ENCODE measurements at places on chromosomes 6 and 20. TPM values are rescaled to one million over a fixed set of nuclear protein-coding genes. Genes with fewer than 3 reads are reported as not detected.

CEP57L1 gene
- polyA plus RNA-seq, result 3.9 TPM

GRCh38 chr6:21824431-21825177 lies 231.1 kb downstream of the SOX4 start:
- no peak overlapping the region for H3K4me3 ChIP-seq
- H3K36me3 ChIP-seq, result no peaks in the 10 kb centered on the region
- H3K27ac ChIP-seq, result no peak overlapping the region
- no peak for DNase-seq

DNA sequence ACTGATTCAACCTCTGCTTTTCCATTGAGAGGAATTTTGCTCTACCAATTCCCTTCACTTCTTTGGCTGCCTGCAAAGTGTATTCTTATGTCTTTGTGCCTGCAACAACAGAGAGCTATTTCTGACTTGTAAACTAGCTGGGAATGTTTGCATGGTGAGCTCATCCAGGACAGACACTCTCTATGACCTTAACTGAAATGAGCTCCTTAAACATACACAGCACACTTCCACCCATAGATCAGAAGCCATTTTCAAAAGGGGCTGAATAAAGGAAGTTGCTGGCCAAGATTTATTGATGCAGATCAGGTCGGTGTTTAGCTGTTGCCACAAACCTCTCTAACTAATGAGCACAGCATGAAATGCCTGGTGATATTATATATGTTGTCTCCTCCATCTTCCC lies 377.7 kb downstream of the BTBD9 start:
- no peak overlapping the region for H3K4me3 ChIP-seq
- DNase-seq, result no peak
- no peak overlapping the region for H3K27ac ChIP-seq
- no peaks in the 10 kb centered on the region for H3K4me1 ChIP-seq
- H3K27me3 ChIP-seq, result no peaks in the 10 kb centered on the region

GRCh38 chr6:28282926-28283325 lies 1.6 kb downstream of the PGBD1 start:
- no peaks in the 10 kb centered on the region for H3K36me3 ChIP-seq
- DNase-seq, result no peak
- no peak overlapping the region for H3K27ac ChIP-seq
- peaks cover 15% of the 10 kb centered on the region for H3K4me1 ChIP-seq

SLC17A3 gene
- polyA plus RNA-seq, result not detected

NOTCH4 gene
- 5.2 TPM for polyA plus RNA-seq

- DNase-seq, result no peak
- H3K4me3 ChIP-seq, result no peak overlapping the region
- H3K27ac ChIP-seq, result no peak overlapping the region
- no peaks in the 10 kb centered on the region for H3K4me1 ChIP-seq
Measured at GRCh38 chr20:17698384-17698783, 1.4 kb upstream of the BANF2 start.

DNA sequence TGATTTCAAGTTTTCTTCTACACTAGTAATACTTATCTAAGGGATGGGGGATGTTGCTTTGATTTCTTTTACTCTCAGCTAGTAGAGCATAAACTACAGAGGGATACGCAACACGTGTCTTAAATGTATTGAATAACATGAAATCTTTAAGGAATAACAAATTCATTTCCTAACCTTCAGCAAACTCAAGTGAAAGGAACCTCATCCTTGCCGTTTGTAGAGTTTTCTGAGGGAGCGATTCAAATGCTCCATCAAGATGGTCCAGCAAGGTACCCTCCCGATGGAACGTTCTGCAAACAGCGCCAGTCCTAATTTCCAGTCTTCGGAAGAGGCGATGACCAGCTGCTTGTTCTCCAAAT lies 95.4 kb upstream of the RIN2 start:
- DNase-seq, result no peak
- peaks cover 10% of the 10 kb centered on the region for H3K4me1 ChIP-seq
- no peak overlapping the region for H3K4me3 ChIP-seq
- no peaks in the 10 kb centered on the region for H3K27me3 ChIP-seq

BHLHE23 gene
- not detected for polyA plus RNA-seq

GRCh38 chr20:49482621-49483017 lies at the start of gene KCNB1:
Gene KCNB1, minus strand, starts transcription at chr20:49482668. Its CDS starts 188 bp downstream, at chr20:49482480.
- no peak for DNase-seq
- H3K27ac ChIP-seq, result no peak within 1 kb of the TSS
- H3K4me3 ChIP-seq, result no peak within 1 kb of the TSS
- H3K4me1 ChIP-seq, result no peaks in the 10 kb centered on the region
- H3K36me3 ChIP-seq, result no peaks in the 10 kb centered on the region

GRCh38 chr6:165013701-165014100 lies 295.7 kb downstream of the C6orf118 start:
- H3K27ac ChIP-seq, result no peak overlapping the region
- no peaks in the 10 kb centered on the region for H3K36me3 ChIP-seq
- DNase-seq, result no peak
- no peaks in the 10 kb centered on the region for H3K27me3 ChIP-seq
- H3K4me3 ChIP-seq, result no peak overlapping the region
- no peaks in the 10 kb centered on the region for H3K4me1 ChIP-seq

OR2B2 gene
- not detected for polyA plus RNA-seq

WASF1 gene
- 0.79 TPM for polyA plus RNA-seq

GRCh38 chr6:136525586-136526195 lies 24.5 kb downstream of the MAP7 start:
- H3K27me3 ChIP-seq, result no peaks in the 10 kb centered on the region
- no peak overlapping the region for H3K4me3 ChIP-seq
- no peaks in the 10 kb centered on the region for H3K36me3 ChIP-seq
- no peak for DNase-seq
- H3K4me1 ChIP-seq, result peaks cover 19% of the 10 kb centered on the region

DNA sequence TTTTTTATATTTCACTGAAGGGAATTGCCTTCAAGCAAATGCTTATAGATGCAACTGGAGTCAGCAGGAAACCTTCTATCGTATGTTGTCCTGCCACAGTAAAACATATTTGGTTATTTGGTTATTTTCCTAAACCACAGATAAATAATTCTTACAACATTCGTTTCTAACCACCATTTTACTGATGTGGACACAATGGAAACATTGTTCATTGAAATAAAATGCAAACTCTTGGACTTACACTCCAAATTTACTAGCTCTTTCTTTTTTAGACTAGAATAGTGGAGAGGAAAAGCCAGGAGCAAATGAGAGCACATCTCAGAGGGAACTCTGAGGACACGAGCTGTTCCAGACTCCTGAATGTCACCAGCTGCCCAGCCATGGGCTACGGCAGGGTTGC lies 114.8 kb downstream of the RPS12 start:
- H3K4me1 ChIP-seq, result no peaks in the 10 kb centered on the region
- H3K36me3 ChIP-seq, result no peaks in the 10 kb centered on the region
- no peaks in the 10 kb centered on the region for H3K27me3 ChIP-seq
- H3K27ac ChIP-seq, result no peak overlapping the region
- H3K4me3 ChIP-seq, result no peak overlapping the region
- no peak for DNase-seq

BACH2 gene
- polyA plus RNA-seq, result 0.09 TPM

DNA sequence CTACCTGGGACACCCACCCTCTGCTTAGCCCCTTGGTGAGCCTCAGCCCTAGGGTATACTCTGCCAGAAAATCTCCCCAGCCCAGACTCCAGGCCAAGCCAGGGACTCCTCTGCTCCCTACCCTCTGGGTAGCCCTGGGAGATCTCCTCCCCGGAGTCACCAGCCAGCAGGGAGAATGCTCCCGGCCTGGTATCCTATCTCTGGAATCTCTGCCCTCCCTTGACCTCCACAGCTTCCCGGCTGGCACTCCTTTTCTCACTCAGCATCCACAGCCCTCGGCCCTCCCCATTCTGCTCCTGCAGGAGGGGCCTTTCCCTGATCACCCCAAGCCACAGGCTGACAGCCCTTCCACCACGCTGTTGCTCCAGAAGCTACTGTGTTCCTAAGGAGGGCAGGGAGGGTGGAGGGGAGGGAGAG lies 22.6 kb downstream of the NOL4L start:
- H3K36me3 ChIP-seq, result no peaks in the 10 kb centered on the region
- no peak overlapping the region for H3K27ac ChIP-seq
- no peak for DNase-seq

ETV7 gene
- polyA plus RNA-seq, result 2.2 TPM

DNA sequence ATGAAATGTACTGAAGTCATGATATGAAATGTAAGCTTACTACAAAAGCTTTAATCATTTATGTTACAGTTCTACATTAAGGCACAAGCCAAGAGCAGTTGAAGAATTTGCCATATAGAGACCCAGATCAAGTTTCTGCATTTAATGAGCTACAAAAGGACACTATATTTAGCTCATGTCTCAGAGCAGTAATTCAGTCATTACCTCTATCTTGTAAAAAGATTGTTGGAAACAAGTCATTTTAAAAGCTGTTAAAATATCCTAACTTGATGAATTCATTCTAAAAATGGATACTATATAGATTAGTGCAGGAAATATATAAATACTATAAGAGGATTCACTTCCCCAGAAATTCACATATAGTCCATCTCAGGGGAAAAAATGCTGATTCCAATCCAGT lies 45.2 kb upstream of the RIPPLY2 start:
- DNase-seq, result no peak
- no peak overlapping the region for H3K4me3 ChIP-seq
- H3K4me1 ChIP-seq, result no peaks in the 10 kb centered on the region
- H3K27me3 ChIP-seq, result no peaks in the 10 kb centered on the region
- no peak overlapping the region for H3K27ac ChIP-seq

THBS2 gene
- 0.01 TPM for polyA plus RNA-seq

GRCh38 chr6:143060806-143061596 lies at the start of gene AIG1:
Gene AIG1, plus strand, starts transcription at chr6:143060889. Its CDS starts 37 bp downstream, at chr6:143060926.
- no peaks in the 10 kb centered on the region for H3K36me3 ChIP-seq

KCNK5 gene
- polyA plus RNA-seq, result 0.04 TPM

DNA sequence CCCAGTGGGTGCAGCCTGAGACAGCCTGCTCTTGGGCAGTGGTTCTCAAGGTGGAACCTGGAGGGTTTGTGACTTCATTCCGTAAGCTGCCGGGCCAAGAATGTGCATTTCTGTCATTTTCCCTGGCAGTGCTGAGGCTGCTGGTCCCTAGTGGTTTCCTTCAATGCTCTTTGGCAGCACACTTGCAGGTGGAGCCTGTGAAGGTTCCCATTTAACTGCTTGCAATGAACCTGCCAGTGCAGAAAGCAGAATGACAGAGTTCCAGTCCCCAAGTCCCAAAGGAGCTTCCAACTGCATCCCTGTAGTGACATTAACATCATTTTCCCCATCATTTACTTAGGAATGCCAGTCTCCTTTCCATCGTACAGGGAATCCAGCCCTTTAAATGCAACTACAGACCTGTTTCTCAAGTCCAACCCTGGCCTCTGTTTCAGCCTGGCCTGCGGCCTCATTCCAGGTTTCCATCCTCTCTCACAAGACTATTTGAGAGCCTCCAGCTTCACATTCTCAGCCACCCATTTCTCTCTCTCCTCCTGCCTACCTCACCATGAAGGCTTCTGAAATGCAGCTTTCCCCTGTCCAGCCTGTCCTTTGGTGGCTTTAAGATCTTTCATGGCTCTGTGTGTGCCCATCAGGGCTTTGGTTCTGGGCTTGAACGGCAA lies 149.7 kb upstream of the GGTLC1 start:
- no peaks in the 10 kb centered on the region for H3K36me3 ChIP-seq
- H3K27ac ChIP-seq, result no peak overlapping the region
- no peaks in the 10 kb centered on the region for H3K27me3 ChIP-seq
- H3K4me3 ChIP-seq, result no peak overlapping the region
- H3K4me1 ChIP-seq, result peaks cover 6% of the 10 kb centered on the region

DNA sequence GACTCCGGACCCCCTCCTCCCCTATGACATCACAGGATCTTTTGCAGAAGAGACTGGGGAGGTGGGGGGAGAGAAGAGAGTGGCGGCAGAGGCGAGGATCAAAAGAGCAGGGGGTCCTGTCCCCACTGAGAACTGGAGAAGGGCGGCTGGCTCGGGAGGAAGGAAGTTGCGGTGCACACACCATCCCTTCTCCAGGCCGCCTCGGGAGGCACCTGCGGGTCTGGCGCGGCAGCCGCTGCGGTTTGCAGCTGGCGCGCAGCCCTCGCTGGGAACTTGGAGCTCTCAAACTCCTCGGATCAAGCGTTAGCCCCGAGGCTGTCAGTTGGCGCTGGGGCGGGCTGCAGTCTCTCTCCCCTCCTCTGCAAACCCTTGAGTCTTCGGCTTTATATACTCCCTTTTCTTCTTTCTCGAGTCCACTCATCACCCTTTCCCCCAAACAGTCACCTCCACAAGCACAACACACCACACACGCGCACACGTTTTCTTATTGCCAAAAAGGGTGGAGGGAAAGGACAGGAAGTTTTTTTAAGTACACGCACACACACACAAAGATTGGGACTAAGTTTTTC lies 180.7 kb downstream of the TBXT start:
- no peak overlapping the region for H3K27ac ChIP-seq
- no peak for DNase-seq
- H3K4me1 ChIP-seq, result no peaks in the 10 kb centered on the region
- H3K4me3 ChIP-seq, result no peak overlapping the region
- no peaks in the 10 kb centered on the region for H3K36me3 ChIP-seq
- peaks cover 5% of the 10 kb centered on the region for H3K27me3 ChIP-seq

DDO gene
- 0.75 TPM for polyA plus RNA-seq

GRCh38 chr20:2751878-2752566 lies 48.4 kb downstream of the CPXM1 start:
- H3K27me3 ChIP-seq, result peaks cover 18% of the 10 kb centered on the region
- DNase-seq, result peak; percentile 30
- peaks cover 27% of the 10 kb centered on the region for H3K4me1 ChIP-seq
- H3K36me3 ChIP-seq, result no peaks in the 10 kb centered on the region

WFDC12 gene
- not detected for polyA plus RNA-seq

DNA sequence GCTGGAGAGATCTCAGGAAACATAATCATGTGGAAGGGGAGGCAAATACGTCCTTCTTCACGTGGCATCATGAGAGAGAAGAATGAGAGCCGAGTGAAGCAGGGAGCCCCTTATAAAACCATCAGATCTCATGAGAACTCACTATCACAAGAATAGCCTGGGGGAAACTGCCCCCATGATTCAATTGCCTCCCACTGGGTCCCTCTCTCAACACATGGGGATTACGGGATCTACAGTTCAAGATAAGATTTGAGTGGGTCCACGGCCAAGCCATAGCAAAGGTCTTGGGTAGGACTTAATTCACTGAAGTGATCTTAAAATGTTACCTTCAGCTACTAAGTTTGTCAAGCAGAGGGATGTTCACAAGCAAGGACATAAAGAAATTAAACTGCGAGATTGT lies 162.2 kb downstream of the ADGRG6 start:
- no peaks in the 10 kb centered on the region for H3K27me3 ChIP-seq
- DNase-seq, result no peak
- no peaks in the 10 kb centered on the region for H3K36me3 ChIP-seq
- H3K27ac ChIP-seq, result no peak overlapping the region
- H3K4me3 ChIP-seq, result no peak overlapping the region
- H3K4me1 ChIP-seq, result no peaks in the 10 kb centered on the region

PEX7 gene
- 3.0 TPM for polyA plus RNA-seq

GRCh38 chr6:35581633-35582032 lies 68.9 kb upstream of the TULP1 start:
- DNase-seq, result no peak
- H3K4me3 ChIP-seq, result no peak overlapping the region
- H3K36me3 ChIP-seq, result peaks cover 93% of the 10 kb centered on the region
- H3K27ac ChIP-seq, result no peak overlapping the region
- H3K27me3 ChIP-seq, result no peaks in the 10 kb centered on the region

All from CD14-positive monocyte (primary cell).